ENCODE measurements at places on chromosomes 6 and 20. TPM values are rescaled to one million over a fixed set of nuclear protein-coding genes. Genes with fewer than 3 reads are reported as not detected.
A peak's percentile ranks its signal among the peaks of the same experiment; 100 is the strongest.

The NOX3 gene
- total RNA-seq: not detected

The TNF gene
- total RNA-seq: 0.51 TPM

DNA sequence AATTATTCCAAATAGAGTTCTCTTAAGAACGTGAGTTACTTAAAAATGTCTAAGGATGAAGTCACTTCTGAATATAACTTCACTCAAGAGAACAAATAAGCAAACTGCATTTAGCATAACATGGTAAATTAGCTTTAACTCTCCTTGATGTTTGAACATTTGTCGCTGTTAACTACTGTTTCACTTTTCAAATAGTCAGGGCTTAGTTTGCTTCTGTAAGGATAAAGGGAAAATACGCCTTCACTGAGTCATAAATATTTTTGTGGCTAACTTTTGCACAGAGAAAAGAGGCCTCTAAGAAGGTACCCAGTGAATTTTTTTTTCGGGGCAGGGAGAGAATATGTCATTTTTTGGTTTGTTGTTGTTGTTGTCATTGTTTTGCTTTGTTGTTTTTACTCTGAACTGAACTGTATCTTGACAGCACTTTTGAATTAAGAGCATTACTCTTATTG is 8.1 kb downstream of the PTPN1 start:
- DNase-seq: no peak

The ATP9A gene
- total RNA-seq: 21.2 TPM

The CAPN11 gene
- total RNA-seq: 0.27 TPM

The FAM83C gene
- not detected for total RNA-seq

GRCh38 chr6:40674170-40674569 is 87.0 kb upstream of the LRFN2 start:
- peak; percentile 72 for DNase-seq

The EYS gene
- total RNA-seq: not detected

DNA sequence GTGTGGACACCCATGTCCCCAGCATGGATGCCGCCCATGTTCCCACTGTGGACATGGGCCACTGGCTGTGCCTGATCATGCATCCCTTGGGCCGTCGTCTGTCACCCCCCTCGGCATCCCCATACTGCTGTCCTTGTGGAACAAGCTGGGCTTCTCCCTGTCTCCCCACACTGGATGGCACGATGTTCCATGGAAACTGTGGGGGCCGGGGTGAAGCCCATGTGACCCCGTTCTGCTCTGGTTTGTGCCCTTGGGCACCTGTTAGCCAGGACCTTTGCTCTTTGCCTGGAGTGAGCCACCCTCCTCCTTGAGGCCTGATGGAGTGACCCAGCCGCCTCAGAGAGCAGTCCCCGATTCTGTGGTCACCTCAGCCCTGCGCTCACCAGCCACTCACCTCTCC is 7.6 kb upstream of the FRMD1 start:
- DNase-seq: peak; percentile 31

DNA sequence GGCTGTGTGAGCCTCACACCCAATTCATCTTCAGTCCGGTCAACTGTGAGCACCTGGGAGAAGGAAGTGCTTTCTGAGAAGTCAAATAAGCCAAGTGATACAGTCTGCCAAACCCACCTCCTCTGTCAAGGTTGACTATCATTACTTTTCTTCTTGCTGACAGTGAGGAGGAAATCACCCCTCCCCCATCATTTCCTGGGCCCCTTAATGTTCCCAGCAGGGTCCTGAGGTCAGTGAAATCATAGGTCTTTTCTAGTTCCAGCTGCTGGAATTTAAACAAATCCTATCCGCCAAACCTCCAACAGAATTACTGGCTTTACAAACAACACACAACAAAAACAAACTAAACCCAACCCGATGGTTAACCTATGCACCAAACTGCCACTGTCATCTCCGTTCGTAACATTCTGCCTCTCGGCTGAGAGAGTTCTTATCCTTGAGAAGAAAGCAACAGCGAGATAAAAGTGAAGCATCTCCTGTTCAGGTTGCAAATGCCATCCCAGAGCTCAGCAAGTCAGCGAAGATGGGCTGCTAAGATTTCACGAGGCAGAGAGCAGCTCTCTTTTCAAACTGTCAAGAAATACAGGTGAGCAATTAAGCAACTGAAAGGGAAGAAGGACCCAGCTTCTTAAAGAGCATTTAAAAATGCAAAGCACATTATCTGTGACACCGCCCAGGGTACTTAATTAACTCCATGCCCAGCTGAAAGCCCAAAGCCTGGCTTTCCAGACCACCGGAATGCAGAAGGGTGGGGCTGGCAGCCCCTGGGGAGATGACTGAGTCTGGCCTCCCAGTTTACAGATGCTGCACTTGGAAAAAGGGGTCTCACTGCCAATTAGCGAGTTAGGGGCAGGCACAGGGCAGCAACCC is 24.7 kb downstream of the GFOD1 start:
- no peak for DNase-seq

The TRIM10 gene
- not detected for total RNA-seq

The SPTLC3 gene
- 6.9 TPM for total RNA-seq

GRCh38 chr6:166997768-166998255 is 1.4 kb upstream of the CEP43 start:
- DNase-seq: no peak

DNA sequence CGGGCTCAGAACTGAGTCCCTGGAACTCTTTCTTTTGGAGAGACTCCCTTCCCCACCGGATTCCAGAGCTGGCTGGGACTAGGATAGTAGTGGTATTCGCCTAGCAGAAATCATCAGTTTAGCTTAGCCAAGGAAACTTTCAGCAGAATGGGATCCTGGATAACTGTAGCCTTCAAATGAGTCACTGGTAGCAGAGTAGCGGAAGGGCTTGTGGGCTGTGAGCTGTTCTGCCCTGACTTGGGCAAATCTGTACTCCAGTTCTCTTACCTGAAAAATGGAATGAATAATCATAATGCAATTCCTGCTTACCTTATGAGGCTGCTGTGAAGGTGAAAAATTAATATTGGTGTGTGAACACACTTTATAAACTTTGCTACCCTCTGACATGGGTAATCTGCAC is 244.3 kb upstream of the CHD6 start:
- DNase-seq: no peak

DNA sequence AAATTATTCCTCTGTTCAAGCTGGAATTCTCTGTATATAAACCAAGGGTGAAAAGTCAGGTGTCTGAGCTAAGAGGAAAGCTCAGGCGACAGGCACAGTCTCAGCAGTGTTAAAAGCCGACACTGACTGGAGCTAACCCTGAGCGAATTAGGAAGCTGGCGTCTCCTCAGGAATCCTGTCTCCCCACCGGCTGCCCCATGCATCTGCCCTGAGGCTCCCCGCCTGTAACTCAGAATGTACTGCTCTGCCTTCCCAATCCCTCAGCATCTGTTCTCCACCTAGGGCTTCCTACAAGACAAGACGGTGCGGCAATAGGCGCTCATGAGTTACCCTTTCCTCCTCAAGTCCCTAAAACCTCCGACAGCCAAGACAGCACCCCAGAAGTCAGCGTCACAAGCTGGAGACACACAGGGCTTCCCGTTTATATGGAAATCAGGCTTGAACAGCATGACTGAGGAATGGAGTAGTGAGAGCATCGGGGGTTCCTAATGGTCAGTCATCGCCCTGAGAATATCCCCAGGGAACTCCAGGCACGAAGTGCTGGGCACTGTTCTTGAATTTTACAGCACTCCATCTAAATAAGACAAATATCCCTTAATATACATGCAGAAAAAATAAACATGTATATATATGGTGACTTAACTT is 33.5 kb downstream of the WDR27 start:
- DNase-seq: no peak

The DLK2 gene
- 1.9 TPM for total RNA-seq

GRCh38 chr6:36323062-36323461 is 13.6 kb downstream of the BNIP5 start:
- no peak for DNase-seq

- DNase-seq: no peak
Measured at GRCh38 chr20:64192406-64192805, 28.2 kb downstream of the MYT1 start.
